ENCODE measurements at places on chromosomes 3 and 15.
A peak's percentile ranks its signal among the peaks of the same experiment; 100 is the strongest.

DNA sequence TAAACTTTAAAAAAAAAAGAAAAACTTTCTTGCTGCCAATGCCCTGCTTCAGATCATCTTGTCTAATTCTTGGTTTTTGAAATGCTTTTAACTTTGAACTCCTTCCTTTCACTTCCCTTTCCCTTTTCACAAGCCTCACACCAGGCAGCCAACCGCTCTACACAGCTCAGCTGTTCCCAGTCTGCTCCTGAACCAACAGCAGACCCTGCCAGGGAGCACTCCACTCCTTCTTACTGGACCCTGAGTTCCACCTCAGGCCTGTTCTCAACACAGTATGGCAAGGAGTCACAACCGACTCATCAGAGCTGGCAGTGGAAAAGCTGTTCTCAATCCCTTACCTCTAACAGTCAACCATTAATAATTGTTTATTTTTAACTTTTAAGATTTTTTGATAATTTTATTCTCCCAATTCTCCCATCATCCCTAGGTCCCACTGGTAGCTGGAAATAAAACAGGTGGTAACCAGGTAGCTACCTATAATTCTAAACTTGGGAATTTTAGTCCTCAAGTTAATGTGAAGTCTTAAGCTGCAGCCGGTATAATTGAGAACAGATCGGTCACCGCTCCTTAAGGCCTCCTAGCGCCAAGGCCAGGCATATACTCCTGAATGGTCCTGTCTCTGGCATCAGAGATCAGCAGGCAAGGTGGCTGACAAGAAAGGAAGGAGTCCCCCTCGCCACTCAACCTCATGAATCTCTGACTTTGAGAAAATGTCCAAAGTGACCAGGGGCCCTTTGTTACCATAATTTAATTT is 43.9 kb downstream of the BOC start:
- DNase-seq: no peak

DNA sequence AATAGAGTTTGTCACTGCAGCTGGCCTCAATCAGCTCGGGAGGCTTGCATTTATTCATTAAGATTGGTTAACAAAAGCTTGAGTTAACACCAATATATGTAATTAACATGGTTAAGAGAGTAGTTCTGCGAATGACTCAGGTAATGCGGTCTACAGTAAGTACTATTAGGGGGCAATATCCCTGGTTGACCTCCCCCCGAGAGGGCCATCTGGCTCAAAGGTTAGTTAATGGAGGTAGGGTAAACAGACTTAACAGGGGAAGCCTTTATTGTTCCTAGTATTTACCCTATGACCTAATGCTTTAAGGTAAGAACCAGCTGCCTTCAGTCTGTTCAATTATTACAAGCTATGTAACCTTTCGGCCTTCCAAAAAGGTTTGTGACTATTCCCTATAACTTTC is 403.3 kb upstream of the SGO1 start:
- no peak for DNase-seq

DNA sequence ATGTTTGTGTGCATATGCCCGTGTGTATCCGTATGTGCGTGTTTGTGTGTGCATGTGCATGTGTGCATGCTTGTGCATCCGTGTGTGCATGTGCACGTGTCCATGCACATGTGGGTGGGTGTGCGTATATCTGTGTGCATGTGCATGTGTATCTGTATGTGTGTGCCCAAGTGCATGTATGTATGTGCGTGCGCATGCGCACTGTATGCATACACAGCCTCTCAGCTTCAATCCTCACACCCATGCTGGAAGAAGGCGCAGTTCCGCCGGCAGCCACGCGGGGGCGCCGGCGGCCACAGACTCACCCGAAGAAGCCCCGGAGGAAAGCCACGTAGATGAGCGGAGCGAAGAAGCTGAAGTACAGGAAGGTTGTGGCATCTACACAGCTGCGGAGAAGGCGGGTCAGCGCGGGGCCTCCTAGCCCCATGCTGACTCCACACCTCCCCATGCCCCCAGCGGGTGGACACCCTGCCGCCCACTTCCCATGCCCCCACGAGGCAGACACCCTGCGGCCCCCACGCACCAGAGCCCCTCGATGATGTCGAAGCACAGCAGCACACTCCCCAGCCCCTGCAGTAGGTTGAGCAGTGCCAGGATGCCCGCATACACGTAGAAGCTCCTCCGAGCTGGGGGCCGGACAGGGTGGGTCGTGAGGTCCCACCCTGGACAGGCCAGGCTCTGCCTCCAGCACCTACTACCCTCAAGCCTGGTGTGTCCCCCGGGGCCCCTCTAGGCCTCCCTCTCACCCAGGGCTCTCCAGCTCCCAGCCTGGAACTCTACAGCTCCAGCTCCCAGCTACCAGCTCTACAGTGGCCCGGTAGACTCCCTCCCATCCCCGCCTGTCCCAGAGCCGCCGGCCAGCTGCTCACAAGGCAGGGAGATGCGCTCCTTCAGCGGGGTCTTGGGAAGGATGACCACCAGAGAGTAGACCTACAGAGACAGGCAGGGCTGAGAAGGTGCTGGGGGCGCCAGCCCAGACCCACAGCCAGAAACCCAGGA is 15.4 kb downstream of the TPRA1 start:
- peak; percentile 39 for DNase-seq

- no peak for DNase-seq
These were observed 2.1 kb downstream of the TM6SF1 start for GRCh38 chr15:83109532-83109931.

- DNase-seq: no peak
These were observed 46.9 kb downstream of the ARHGEF3 start for GRCh38 chr3:56754741-56755417.
